ENCODE measurements at places on chromosomes 7 and 10.

GRCh38 chr7:79302293-79302692, 151.2 kb downstream of the MAGI2 start:
- no peak for DNase-seq

- no peak for DNase-seq
Observed at GRCh38 chr10:132507409-132507955, 30.1 kb upstream of the INPP5A start.

DNA sequence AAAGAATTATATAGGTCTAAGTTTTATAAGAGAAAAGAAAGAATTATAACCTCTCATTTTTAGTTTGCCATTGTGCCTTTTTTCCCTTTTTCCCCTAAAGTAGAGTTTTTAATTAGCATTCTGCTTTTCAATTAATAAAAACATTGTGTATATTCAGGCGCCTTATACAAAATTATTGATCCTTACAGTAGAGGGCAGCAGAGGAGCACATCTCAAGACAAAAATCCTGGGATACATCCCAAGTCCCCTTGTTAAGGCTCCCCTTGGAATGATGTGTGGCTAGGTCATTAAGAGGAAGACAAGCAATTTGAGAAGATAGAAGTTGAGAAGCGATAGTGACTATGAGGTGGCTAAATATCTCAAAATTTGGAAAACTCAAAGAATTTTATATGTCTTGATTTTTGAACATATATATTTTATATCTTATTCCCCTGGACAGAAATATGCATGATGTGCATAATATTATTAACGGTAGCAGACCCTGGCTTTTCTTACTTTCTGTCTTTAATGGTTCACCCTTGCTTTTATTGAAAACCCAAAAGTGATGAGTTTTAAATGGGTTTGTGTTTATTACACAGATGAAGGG, 19.1 kb upstream of the TPK1 start:
- peak; percentile 11 for DNase-seq

GRCh38 chr10:2488446-2489005, 578.8 kb upstream of the PFKP start:
- DNase-seq, result no peak

GRCh38 chr7:73971704-73972341, 56.1 kb upstream of the ELN start:
- DNase-seq, result no peak

DNA sequence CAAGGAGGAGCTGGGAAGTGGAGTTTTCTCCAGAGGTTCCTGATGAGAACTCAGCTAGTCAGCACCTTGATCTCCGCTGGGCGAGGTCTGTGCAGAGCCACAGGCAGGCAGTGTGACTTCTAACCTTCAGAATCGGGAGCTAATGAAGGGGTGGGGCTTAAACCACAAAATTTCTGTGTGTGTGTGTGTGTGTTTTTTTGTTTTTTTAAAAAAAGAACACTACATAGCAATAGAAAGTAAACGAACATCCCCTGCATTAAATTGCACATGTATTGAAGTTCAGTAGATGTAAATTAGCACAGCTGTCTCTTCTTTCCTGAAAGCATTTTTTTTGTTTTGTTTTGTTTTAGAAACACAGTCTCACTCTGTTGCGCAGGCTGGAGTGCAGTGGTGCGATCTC, 46.2 kb downstream of the RBM17 start:
- no peak for DNase-seq

DNA sequence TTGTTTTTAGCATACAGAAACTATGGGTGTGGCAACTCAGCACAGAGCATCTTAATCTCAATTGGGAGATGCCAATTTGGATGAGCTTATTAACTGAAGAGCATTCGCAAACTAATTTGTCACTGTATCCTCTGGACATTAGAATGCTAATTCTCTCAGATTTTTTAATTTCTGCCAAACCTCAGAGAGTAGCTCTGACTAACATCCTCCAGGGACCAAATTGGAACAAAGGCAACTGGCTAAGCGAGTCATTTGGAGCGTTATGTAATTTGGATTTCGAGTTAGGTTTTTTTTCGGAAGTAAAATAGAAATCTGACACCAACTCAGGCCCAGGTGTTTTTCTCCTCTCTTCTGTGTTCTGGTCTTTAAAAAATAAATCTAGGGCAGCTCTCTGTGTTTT, 201.9 kb downstream of the BMPER start:
- no peak for DNase-seq

DNA sequence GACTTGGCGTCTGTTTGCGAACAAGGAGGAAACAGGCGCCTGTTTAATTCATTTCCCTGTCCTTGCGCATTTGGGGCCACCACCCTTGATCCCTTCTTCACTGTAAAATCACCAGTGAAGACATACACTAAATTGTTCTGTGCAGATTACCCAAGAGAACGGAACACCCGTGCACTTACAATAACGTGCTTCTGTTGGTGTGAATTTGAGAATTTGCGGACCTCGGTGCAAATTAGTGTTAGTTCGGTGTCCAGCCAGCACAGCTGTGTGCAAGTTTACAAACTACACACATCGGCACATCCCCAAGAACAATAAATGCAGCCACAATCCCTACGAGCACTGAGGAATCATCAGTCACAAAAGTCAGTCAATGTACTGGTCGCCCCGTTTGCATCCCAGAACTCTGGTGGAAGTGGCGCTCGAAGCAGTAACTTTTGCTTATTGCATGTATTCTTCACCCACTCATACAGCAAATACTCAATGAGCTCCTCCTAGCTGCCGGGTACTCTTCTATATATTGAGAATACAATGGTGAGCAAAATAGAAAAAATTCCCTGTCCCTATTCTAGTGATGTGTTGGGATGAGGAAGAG, 786 bp upstream of the CNOT4 start:
- peak; percentile 7 for DNase-seq

DNA sequence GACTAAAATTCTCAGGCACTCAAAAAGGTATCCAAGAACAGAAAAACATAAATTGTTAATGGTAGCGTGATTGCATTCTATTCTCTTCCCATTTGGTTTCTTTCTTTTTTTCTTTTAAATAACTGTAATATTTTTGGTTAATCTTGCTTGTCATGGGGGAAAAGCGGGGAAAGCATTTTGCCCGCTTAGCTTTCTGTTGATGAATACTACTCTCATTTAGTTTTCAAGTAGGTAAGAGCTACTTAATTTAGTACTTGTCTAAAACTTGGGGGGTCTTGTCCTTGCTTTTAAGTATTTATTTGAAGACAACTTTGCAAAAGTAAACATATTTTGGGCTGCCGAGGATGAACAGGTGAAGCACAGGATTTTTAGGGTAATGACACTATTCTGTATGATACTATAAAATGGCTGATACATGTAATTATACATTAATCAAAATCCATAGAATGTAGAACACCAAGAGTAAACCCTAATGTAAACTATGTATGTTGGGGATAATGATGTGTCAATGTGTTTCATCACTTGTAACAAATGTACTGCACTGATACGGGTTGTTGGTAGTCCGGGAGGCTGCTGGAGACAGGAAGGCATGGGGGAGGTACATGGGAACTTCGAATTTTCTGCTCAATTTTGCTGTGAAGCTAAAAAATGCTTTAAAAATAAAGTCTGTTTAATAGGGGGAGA, 1.7 kb downstream of the TES start:
- peak; percentile 5 for DNase-seq

- DNase-seq, result no peak
Observed at GRCh38 chr10:114879093-114879492, 57.5 kb downstream of the FHIP2A start.

GRCh38 chr10:480928-481552, 208.4 kb downstream of the DIP2C start:
- DNase-seq, result peak; percentile 67

DNA sequence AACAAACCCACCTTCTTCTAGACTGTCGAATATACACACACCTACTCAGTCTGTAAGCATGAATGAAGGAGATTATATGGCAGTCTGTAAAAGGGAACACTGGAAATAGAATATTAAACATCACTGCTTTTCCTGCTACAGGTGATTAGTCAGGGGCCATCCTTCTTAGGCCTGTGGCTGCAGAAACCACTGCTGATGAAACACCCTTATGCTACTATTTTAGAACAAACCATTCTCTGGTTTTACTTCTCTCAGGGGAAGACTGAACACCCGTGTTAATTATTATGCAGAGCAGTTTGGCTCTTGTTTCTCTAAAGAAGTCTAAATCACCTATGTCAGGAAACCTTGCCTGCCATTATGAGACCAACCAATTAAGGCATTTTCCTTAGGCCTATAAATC, 351.1 kb upstream of the KLF6 start:
- no peak for DNase-seq

DNA sequence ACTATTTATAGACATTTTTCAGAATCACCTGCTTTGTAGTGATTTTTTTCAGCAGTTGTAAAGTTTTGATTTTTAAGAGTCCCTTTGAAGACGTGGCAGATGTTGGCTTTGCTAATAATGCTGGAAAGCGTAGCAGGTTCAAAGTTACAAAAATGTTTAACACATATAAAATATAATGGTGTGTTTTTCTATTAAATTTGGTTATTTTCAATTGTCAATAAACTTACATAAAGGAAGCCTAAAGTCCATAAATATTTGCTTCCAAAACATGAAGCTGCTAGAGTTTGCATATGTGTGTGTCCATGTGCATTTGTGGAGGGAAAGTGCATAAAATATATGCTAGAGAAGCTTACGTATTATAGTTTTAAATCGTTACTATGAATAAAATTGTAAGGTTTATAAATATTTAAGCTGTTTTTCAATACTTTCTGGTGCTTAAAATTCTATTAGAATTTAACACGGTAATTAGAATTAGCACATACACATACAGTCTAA, 3.7 kb downstream of the MEOX2 start:
- DNase-seq, result no peak

All from SJCRH30 (cell line).